Activated naive CD8-positive, alpha-beta T cell treated with anti-CD3 and anti-CD28 coated beads for 36 hours (primary cell): ENCODE measurements at places on chromosomes 13 and 19.

GRCh38 chr13:94660695-94661326 lies 51.5 kb downstream of the SOX21 start:
- no peak for DNase-seq

GRCh38 chr13:100508996-100509395 lies 79.6 kb downstream of the GGACT start:
- no peak for DNase-seq

- DNase-seq, result peak; percentile 37
Measured at GRCh38 chr19:37227996-37228395, 10.0 kb downstream of the ZNF383 start.

DNA sequence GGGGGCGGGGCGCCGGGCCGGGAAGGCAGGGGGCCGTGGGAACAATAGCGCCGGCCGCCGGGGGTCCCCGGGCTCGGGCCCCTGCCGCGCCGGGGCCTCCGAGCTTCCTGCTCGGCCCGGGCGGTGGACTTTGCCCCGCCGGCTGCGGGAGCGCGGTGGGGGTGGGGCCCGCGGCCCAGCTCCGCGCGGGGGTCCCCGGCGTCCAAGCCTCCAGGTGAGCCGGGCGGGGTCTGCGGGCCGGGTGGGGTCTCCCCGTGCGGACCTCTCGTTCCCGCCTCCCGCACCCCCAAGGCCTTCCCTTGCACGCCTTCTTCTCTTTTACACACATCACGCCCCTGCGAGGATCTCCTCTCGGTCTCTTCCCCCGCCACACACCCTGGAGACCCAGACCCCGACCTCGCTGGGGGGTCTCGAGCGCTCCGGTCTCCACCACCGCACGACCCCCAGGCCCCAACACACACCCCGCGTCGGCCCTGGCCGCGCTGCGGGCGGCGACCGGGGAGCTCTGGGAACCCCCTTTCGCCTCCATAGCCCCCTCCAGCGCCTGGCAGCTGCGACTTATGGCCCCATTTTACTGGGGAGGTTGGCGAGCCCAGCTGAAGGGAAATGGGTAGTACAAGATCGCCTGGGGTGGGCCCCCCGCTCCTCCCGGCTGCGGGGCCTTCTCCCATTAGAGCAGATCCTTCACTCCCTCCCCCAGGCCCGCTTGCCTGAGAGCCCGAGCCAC lies 711 bp downstream of the CAMSAP3 start:
- DNase-seq, result no peak

GRCh38 chr13:97226788-97227627 lies 4.9 kb downstream of the MBNL2 start:
- DNase-seq, result peak; percentile 38

GRCh38 chr19:4678881-4679790 lies 9.0 kb upstream of the MYDGF start:
- DNase-seq, result peak; percentile 22

- no peak for DNase-seq
Measured at GRCh38 chr13:33284031-33284430, 1.5 kb downstream of the STARD13 start.

- no peak for DNase-seq
Measured at GRCh38 chr19:51722492-51722891, 1.3 kb downstream of the HAS1 start.

DNA sequence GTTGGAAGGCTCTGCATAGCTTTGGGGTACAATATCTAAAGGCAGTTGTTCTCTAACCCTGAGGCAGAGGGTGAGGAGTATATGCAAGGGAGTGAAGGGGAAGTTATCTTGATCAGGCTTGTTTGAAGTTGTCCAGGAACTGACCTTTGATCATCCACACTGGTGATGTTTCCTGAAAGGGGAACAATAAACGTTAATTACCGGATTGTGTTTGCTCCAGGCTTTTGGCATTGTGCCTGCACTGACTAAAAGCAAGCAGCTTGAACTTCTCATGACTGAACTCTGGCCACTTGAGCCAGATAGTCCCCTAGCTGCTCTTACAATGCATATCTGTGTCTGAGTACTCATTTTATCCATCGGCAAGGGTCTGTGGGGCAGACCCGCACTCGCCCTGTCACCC lies 27.0 kb upstream of the ZNF726 start:
- DNase-seq, result no peak

GRCh38 chr13:89363144-89363543 lies 1692.0 kb downstream of the SLITRK5 start:
- no peak for DNase-seq

DNA sequence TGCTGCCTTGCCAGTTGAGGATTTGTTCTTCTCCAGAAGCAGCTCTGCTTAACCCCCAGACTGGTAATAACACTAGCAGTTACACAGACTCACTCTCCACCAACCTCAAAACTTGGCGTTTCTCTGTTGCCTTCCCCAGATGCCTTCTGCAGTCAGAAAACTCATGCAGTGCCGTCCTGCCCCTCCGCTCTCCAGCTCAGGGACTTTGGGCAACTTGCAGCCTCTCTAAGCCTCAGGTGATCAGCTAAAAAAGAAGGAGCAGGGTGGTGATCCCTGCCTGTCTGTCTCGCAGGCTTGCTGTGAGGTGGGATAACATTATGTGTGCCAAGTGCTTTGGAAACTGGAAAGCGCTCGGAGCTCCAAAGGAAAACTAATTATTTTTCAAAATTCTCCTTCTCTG lies 391.6 kb downstream of the HS6ST3 start:
- no peak for DNase-seq

GRCh38 chr13:95862408-95862807 lies 185.5 kb downstream of the DNAJC3 start:
- DNase-seq, result no peak

DNA sequence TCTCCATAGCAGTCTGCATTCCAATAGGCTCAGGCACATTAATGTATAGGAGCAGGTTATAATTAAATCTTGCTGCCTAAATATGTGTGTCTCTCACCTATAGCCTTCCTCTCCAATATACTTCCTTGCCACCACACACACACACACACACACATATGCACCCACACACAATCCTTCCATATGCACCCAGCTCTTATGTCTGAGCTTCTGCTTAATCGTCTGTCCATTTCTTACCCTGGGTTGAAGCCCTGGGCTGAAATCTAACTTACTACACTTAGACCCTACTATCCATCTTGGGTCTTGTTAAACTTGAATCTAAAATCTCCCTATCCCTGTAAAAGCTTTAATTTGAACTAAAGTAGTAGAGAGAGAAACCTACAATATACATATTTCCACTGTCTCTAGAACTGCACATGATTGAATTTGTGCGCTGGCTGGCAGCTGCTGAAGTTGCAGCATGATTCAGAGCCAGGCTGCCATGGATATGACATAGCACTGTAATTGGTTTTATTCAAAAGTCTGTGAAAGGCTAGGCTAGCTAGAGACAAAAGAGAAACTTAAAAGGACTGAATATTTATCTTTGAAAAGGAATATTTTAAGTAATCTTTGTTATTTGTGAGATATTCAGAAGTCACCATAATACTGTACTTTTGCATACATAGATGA lies 25.7 kb upstream of the FREM2 start:
- DNase-seq, result no peak

DNA sequence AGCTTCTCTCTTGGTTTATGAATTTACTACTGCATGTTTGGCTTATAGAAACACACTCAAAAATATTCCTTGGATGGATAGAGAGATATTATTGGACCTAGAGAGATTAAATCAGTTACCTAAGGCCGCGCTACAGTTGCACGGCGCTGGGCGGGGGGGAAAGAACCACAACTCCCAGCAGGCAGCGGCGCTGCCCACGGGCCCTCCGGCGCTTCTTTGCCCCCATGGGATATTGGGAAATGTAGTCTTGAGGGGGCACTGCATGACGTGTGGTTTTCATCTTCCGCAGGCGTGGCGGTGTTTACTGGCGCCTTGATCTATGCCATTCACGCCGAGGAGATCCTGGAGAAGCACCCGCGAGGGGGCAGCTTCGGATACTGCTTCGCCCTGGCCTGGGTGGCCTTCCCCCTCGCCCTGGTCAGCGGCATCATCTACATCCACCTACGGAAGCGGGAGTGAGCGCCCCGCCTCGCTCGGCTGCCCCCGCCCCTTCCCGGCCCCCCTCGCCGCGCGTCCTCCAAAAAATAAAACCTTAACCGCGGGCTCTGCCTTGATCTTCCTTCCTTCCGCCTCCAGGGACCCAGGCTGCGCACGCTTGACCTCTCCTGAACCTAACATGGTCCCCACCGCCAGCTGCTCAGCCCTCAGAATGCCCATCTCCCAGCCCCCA lies 4.8 kb downstream of the EMP3 start:
- DNase-seq, result peak; percentile 86

- peak; percentile 80 for DNase-seq
Measured at GRCh38 chr13:24264976-24265375, 44.4 kb upstream of the C1QTNF9 start.

DNA sequence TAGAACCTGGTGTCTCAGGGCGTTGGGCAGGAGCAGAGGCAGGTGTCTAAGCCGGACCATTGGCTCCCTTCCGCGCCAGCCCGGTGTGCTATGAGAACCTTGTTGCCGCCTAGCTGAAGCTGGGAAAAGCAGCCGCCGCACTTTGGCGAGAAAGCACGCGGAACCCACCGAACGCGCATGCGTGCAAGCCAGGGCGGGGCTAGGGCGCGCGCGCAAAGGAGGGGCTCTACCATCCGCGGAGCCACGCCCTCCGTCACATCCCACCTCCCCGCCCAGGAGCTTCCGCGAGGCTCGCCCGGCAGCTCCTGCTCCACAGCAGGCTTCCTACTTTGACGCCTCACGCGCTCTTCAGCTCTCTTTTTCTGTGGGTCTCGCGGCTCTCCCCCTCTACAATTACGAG lies 51.3 kb downstream of the WDR87 start:
- DNase-seq, result peak; percentile 48

DNA sequence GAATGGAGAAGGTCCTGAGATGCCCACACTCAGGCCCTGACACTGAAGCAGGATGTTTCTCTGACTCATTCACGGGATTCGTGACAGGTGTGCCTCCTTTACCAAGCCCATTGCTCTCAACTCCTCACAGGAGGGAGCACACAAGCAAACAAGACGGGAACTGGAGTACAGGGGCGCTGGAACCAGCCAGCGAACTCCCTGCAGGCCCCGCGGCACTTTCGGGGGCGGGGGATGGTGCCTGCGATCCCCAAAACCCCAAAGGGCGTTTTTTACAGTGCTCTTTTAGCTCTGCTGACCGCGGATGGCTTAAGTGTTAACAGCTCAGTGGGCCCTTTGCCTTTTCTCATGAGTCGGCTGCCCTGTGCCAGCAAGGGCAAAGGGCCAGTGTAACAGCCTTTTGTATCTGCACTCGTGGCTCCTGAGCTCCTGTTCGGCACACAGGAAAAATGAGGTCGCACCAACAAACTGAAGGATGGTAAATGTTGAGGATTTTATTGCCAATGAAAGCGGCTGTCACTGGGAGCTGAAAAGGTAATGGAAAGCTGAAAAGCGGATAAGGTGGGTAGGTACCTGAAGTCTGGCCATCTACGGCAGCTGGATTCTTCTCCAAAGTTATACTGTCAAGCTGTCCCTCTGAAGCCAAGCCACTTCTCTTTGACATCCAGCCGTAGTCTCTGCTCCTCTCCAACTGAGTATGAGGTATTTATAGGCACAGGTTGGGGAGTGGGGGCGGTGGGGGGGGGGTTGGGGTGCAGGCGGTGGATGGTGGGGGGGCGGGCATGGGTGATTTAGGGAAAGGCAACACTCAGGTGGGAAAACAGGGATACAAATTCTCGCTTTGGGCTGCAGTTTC lies 65.0 kb upstream of the TRPC4 start:
- DNase-seq, result no peak

DNA sequence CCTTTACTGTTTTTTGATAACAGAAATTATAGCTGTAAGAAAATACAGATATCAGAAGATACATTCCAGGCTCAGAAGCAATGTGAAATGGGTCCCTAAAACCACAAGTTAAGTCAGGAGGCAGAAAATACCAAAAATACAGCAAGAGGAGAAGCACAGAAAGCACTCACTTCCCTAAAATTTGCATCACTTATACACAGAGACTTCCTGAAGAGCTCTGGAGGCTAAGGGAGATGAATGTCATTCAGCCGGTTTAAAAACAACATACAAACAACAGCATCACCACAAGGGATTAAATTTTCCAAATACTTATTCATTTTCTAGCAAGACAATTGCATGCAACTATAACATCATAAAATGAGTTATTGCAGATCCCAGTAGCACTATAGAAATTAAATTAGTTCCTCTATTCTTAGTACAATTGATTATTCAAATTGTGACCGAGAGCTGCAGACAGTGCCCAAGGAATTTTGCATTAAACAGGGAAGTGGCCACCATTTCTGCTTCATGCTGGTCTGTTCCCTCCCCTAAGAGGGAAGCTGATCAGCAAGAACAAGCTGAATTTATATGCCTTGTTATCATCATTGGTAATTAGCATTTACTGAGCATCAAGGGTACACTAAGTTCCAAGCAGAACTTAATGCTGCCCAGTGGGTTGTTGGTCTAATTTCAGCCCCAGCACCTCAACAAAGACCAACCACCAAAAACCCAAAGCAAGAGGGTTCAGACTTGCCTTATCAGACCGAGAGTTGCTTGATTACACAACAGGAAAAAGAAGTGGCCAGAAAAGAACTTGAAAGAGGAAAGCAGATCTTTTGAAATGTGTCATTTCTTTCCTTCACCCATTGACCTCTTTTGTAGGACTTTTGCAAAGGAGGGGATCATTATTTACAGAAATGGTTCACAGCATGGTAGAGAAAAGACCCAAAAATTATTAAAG lies 140.7 kb downstream of the KCTD12 start:
- no peak for DNase-seq

- DNase-seq, result no peak
Measured at GRCh38 chr13:39512687-39513086, 90.3 kb downstream of the LHFPL6 start.

- no peak for DNase-seq
Measured at GRCh38 chr13:40637643-40638042, 28.8 kb downstream of the FOXO1 start.

- DNase-seq, result no peak
Measured at GRCh38 chr19:14758816-14759215, 19.5 kb downstream of the ADGRE2 start.

GRCh38 chr19:8238251-8238650 lies 29.1 kb downstream of the CERS4 start:
- DNase-seq, result no peak

GRCh38 chr13:48979892-48980291 lies 4.2 kb downstream of the FNDC3A start:
- no peak for DNase-seq

GRCh38 chr19:30682999-30683536 lies 310.9 kb downstream of the ZNF536 start:
- peak; percentile 53 for DNase-seq

DNA sequence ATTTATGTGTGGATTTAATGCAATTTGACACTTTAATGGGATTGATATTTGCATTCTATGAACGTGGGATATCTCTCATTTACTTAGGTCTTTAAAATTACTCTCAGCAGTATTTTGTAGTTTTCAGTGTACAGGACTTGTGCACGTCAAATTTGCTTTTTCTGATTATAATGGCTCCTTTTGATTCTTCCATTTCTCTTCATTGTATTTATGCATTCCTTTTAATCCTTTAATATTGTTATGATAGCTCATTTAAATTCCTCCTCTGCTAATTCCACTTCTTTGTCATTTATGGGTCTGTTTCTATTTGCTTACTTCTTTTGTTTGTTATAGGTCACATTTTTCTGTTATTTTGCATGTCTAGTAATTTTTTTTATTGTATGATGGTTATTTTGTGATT lies 226.6 kb downstream of the ATP8A2 start:
- DNase-seq, result no peak
